NCI-H1048 (cell line): ENCODE measurements at places on chromosomes 3 and 15.

DNA sequence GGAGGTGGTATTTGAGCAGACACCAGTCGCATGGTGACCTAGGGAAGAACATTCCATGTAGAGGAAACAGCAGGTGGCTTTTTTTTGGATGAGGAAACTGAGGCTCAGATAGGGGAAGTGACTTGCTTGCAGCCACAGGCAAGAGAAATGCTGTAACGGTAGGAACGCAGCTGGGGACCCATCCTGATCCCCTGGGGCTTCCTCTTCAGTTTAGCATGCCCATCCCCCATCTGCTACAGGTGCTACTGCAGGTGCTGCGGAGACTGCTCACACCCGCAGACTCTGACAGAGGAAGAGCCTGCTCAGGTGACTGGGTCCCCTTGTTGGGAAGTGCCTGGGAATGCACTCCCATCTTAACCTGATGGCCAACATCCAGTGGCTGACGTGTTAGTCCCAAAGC, 55.4 kb upstream of the SEC13 start:
- no peak for DNase-seq

- DNase-seq: no peak
These were observed 19.5 kb upstream of the FBLN2 start for GRCh38 chr3:13529196-13530112.

GRCh38 chr3:146110161-146110560, 50.8 kb downstream of the PLOD2 start:
- no peak for DNase-seq

DNA sequence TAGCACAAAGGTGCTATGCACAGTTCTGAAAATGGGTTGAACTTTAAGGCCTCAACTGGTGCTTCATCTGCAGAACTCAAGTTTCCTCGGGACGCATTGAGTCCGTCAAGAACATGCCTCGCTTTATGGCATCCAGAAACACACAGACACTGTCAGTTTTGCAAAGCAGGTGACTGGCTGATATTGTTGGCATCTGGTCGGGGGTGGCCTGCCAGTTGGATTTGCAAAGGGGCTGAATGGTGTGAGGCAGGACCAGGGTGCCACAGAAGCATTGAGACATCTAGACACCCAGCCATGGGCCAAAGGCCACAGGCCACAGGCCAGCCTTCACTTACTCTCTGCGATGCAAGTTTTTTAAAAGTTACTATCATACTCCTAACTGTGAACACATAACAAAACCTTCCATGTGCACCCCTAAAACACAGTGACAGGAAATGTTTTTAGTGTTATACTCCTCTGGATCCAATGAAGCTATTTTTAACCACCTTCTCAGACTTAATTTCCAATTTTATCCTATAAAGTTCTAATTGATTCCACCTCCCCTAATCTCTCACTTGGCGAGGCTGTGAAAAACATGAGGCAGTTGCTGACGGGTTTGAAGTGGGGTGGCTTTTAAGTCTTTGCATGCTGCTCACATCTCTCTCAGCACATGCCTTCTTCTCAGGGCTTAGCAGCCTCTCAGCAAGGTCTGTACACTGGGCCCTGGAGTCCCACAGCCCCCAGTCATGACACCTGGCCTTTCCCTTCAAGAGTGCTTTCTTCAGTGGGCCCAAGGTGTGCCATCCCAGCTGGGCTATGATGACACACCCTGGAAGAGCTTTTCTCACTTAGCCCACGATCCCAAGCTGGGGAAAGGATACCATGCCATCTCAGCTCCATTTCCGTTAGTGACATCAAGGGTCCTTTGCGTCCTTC, 38.5 kb upstream of the DUSP7 start:
- DNase-seq: no peak

DNA sequence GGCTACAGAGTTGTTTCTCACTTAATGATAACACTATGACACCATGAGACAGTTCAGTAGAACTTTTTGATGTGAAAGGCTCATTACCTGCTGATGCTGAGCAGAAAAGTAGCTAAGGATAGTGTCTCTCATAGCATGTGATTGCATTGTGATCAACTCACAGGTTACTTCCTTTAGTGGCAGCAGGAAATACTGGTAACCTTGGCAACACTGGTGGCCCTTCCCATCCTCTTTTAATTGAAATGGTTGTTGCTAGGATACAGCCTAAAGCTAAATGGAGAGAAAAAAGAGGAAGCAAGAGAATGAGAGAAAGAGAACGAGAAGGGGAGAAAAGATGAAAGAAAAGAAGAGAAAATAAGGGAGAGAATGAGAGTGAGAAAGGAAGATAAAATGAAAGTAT, 204.7 kb upstream of the GAP43 start:
- no peak for DNase-seq
